ENCODE measurements at places on chromosomes 7 and 10. TPM values are rescaled to one million over a fixed set of nuclear protein-coding genes. Genes with fewer than 3 reads are reported as not detected.

Gene CTNNA3
- total RNA-seq, result 0.59 TPM

Gene TMEM140
- 55.7 TPM for total RNA-seq

Gene CNTNAP2
- 0.29 TPM for total RNA-seq

Gene IDI2
- total RNA-seq, result not detected

Gene LFNG
- total RNA-seq, result 5.0 TPM
